ENCODE measurements at places on chromosomes 4 and X.

GRCh38 chrX:149631234-149632165 lies at the start of gene TMEM185A:
Gene TMEM185A, minus strand, starts transcription at chrX:149631792. Its CDS starts 212 bp downstream, at chrX:149631580.
- peak; percentile 31 for DNase-seq

- DNase-seq, result no peak
These were observed 14.8 kb downstream of the PDHA1 start for GRCh38 chrX:19358521-19358920.

GRCh38 chr4:13918110-13918509 lies 290.6 kb upstream of the BOD1L1 start:
- DNase-seq, result no peak

- no peak for DNase-seq
These were observed 25.5 kb downstream of the HMX1 start for GRCh38 chr4:8846046-8846720.

DNA sequence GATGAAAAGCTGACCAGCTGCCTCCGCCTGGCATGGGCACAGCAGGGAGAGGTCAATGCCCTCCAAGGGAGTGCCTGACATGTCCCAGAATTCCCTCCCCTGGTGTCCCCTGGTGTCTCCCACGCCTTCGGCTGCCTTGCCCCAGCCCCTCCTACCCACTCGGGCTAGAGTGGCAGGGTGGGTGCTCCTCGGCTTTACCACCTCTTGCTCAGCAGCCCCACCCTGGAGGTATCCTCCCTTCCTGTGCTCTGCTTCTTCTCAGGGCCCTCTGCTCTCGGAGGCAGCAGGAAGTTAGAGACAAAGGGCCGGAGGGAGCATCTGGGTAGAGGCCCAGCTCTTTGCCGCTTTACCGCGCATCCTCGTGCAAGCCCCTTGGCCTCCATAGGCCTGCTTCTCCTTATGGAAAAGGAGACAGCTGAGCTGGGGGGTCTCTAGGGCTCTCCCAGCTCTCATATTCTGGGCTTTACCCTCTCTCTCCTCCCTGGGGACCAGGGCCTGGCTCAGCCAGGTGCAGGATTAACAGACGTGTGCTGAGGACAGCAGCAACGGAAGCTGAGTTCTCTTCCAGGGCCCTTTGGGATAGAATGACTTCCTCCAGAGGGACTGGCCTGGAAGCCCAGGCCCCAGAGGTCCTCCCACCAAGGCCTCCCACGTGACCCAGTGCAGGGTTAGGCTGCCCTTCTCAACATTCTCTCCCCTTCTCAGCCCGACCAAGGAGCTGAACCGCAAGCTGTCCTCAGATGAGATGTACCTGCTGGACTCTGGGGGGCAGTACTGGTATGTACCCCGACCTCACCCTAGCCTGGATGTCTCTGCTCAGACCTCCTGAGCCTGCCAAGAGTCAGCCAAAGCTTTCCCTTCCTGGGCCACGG lies 17.2 kb downstream of the XPNPEP2 start:
- no peak for DNase-seq
